ENCODE measurements at places on chromosomes 3 and 15.

- H3K4me1 ChIP-seq = peaks cover 64% of the 10 kb centered on the region
- peaks cover 6% of the 10 kb centered on the region for H3K36me3 ChIP-seq
- no peak overlapping the region for H3K4me3 ChIP-seq
- H3K27ac ChIP-seq = no peak overlapping the region
- H3K27me3 ChIP-seq = no peaks in the 10 kb centered on the region
- DNase-seq = no peak
Measured at GRCh38 chr15:90038632-90039095, 37.5 kb downstream of the ZNF710 start.

DNA sequence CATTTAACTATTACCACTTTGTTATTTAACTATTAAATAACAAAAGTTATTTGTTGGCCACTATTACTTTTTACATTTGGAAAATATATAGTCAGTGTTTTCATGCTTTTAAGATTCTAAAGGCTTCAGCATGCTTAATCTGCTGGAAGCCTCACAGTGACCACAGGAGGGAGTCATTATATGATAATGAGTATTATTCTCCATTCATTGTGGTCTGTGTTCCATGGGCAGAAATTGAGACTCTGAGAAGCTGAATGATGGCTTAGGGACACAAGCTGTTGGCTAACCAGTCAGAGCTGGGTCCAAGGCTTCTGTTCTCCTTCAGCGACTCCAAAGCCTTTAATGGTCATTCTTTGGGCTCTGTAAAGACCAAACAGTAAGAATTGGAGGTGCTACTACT is 64.7 kb downstream of the BFSP2 start:
- H3K27ac ChIP-seq = no peak overlapping the region
- H3K4me3 ChIP-seq = no peak overlapping the region
- peaks cover 32% of the 10 kb centered on the region for H3K4me1 ChIP-seq
- no peaks in the 10 kb centered on the region for H3K27me3 ChIP-seq
- no peak for DNase-seq

DNA sequence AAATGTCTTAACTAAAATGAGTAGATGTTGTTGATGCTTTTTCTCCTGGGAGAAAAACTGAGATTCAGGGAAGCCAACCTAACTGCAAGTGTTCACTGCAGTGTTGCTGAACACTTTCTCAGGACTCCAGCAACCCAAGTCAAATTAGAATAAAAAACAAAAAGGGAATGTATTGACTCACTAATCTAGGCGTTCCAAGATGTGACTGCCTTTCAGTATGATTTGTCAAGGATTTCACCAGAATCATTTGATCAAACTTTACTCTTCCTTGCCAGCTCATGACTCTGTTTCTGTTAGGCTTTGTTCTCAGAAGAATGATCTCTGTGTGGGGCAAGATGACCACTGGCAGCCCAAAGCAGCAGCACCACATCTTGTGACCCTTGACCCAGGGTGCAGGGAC is 364.0 kb downstream of the CACNA2D3 start:
- H3K27ac ChIP-seq = no peak overlapping the region
- no peaks in the 10 kb centered on the region for H3K36me3 ChIP-seq
- H3K27me3 ChIP-seq = no peaks in the 10 kb centered on the region
- no peaks in the 10 kb centered on the region for H3K4me1 ChIP-seq
- no peak for DNase-seq

GRCh38 chr3:184553385-184553784 is 8.2 kb upstream of the EPHB3 start:
- peaks cover 21% of the 10 kb centered on the region for H3K4me1 ChIP-seq
- H3K4me3 ChIP-seq = no peak overlapping the region
- H3K36me3 ChIP-seq = no peaks in the 10 kb centered on the region
- no peak for DNase-seq
- H3K27me3 ChIP-seq = peaks cover 15% of the 10 kb centered on the region

- no peak overlapping the region for H3K4me3 ChIP-seq
- DNase-seq = no peak
- no peaks in the 10 kb centered on the region for H3K27me3 ChIP-seq
- H3K4me1 ChIP-seq = no peaks in the 10 kb centered on the region
- no peak overlapping the region for H3K27ac ChIP-seq
Measured at GRCh38 chr3:1179146-1179545, 86.3 kb downstream of the CNTN6 start.

All from activated CD4-positive, alpha-beta memory T cell treated with anti-CD3 and anti-CD28 coated beads, Interleukin-2, amount 10 ng/mL, durations not matched to agents 7 days and 5 days (primary cell).